ENCODE measurements at places on chromosomes 1 and 21.
A peak's percentile ranks its signal among the peaks of the same experiment; 100 is the strongest.

- peak; percentile 56 for DNase-seq
Observed at GRCh38 chr1:178388418-178389145, 108.2 kb downstream of the CLEC20A start.

DNA sequence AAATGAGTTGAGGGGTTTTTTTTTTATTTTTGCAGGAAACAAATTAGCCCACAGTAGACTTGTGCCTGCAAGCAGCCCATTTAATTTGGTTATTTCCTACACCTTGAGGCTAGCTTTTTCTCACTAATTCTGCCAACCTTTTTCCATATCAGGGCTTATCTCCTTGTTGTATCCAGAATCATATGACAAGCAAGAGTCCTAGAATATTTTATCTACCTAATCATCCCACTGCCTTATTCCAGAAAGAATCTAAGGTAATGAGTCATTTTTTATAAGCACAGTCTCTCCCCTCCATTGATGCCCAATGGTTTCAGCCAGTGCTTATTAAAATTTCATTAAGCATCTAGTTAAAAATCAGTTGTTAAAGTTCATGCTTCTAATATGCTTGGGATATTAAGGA is 324.1 kb downstream of the BARHL2 start:
- peak; percentile 66 for DNase-seq

GRCh38 chr1:40309374-40310128 is 7.5 kb downstream of the COL9A2 start:
- peak; percentile 76 for DNase-seq

- DNase-seq = no peak
Observed at GRCh38 chr1:29247044-29247443, 10.7 kb downstream of the PTPRU start.

DNA sequence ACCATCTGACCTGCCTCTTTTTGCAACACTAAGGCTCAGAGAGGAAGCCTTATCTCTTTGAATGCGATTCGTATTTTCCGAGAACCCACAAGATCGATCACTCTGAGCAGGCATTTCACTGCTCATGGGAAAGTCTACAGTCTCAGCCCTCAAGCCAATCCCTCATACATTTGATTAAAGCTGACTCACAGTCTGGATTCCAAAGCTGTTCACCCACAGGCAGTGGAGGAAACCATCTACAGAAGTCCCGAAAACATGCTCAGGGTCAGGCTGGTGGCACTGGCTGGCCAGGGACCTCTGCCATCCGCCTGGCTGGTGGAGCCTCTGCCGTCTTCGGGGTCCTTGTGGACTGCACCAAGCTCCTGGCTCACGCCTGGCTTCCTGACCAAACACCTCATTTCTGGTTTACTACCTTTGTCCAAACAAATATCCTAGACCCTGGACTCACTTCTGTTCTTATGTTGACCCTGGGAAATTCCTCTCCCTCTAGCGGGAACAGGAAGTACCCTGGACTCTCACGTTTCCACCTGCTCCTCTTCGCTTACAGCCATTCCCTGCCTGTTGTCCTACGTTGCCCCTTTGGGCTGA is 650.0 kb downstream of the SMYD3 start:
- peak; percentile 100 for DNase-seq

GRCh38 chr21:39107739-39108138 is 75.5 kb downstream of the PSMG1 start:
- no peak for DNase-seq

- peak; percentile 26 for DNase-seq
Observed at GRCh38 chr1:14602136-14602535, 3.7 kb downstream of the KAZN start.

DNA sequence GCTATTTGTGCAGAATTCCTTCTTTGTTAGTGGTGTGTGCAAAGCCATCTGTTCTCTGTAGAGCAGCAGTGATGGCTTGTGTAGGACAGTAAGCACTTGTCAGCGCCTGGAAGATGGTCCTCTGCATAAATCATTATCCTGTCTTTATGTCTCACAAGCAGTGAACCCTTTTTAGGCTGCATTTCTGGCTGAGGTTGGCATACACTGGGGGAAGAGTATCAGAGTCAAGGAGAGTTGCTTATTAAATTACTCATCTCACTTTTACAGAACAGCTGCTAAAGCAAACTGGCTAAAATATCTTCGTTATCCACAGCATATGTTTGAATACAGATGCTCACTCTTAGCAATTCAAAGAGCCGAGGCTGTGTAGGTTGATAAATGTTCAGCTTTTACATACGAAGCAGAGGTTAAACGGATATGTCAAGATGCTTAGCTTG is 54.6 kb upstream of the NCAM2 start:
- DNase-seq = no peak
